ENCODE measurements at places on chromosomes 6 and 20. TPM values are rescaled to one million over a fixed set of nuclear protein-coding genes. Genes with fewer than 3 reads are reported as not detected.

C6orf15 gene
- not detected for total RNA-seq

SALL4 gene
- total RNA-seq = not detected

LY86 gene
- 2.2 TPM for total RNA-seq

DEK gene
- total RNA-seq = 194 TPM

GRM4 gene
- total RNA-seq = not detected

CCN6 gene
- not detected for total RNA-seq

HLA-B gene
- 5,151 TPM for total RNA-seq

ARMH2 gene
- 1.2 TPM for total RNA-seq

BANF2 gene
- not detected for total RNA-seq

RIMS4 gene
- not detected for total RNA-seq

NINL gene
- 2.8 TPM for total RNA-seq

FUT9 gene
- total RNA-seq = not detected

PRSS16 gene
- 1.6 TPM for total RNA-seq

VARS2 gene
- 37.0 TPM for total RNA-seq
